ENCODE measurements at places on chromosomes 12 and 14.

DNA sequence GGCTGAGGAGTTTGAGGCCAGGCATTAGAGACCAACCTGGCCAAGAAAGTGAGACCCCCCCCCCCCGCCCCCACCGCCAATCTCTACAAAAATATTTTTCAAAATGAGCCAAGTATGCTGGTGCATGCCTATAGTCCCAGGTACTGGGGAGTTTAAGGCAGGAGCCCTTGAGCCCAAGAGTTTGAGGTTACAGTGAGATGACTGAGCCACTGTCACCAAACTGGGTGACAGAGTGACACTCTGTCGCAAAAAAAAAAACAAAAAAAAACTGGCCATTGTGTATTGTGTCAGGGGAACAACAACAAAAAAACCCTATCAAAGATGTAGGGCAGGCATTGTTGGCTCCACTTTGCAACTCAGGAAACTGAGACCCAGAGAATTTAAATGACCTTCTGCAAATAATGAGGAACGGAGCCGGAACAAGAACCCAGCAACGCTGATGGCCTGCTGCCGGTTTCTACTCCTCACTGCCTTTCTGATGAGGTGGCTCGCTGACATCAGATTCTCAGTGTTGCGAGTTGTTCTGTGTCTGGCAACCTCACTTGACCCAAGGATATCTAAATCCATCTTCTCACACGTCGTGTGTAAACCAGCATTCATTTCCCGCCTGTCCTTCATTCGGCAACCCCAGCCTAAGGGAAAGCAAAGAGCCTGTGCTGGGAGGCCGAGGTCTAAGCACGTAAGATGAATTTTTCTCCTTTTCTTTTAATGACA, 195.2 kb upstream of the CRY1 start:
- H3K4me3 ChIP-seq = no peak overlapping the region
- H3K27ac ChIP-seq = no peak overlapping the region
- H3K36me3 ChIP-seq = no peaks in the 10 kb centered on the region
- peaks cover 11% of the 10 kb centered on the region for H3K4me1 ChIP-seq
- no peaks in the 10 kb centered on the region for H3K27me3 ChIP-seq

DNA sequence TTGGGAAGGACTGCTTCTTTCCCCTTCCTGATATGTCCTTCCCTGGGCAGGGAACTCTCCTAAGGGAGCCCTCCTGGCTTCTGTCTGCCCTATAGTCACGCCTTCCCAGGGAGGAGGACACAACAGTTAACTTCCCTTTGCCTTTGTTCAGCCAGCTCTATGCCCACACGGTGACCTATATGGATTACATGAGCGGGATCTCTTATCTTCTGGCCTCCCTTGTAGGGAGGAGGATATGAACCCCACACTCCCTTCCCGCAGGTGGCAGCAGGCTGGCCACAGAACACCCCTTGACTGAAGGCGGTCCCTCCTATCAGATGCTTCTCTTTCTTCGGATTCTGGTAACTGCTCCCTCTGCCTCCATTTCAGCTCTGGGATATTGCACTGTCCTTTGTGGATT, 135.6 kb upstream of the MAX start:
- no peaks in the 10 kb centered on the region for H3K36me3 ChIP-seq
- peak overlapping the region; percentile 71 for H3K27ac ChIP-seq
- H3K4me1 ChIP-seq = peaks cover 13% of the 10 kb centered on the region
- H3K27me3 ChIP-seq = no peaks in the 10 kb centered on the region
- no peak overlapping the region for H3K4me3 ChIP-seq

DNA sequence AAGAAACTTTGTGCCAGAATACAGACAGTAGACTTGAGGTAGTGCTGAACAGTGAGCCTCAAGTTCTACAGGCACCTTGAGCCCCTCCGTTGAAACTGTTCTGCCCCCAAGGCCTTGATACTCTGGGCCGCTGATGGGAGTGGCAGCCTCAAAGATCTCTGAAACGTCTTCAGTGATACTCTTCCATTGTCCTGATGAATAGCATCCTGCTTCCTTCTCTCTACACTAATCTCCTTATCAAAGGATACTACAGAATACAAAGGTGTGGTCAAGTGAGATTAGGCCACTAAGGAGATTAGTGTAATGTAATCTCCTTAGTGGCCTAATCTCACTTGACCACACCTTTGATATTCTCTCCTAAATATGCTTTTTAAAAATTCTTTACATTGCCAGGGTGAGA, 419.8 kb upstream of the SEL1L start:
- H3K4me3 ChIP-seq = no peak overlapping the region
- H3K4me1 ChIP-seq = no peaks in the 10 kb centered on the region
- no peak for DNase-seq

GRCh38 chr14:59576332-59577294, at the start of gene CCDC175:
Gene CCDC175 (minus strand): TSS chr14:59576812. CDS start chr14:59576775, 37 bp downstream.
- H3K4me3 ChIP-seq = peak within 1 kb of the TSS; percentile 85
- peak within 1 kb of the TSS; percentile 54 for H3K27ac ChIP-seq
- peaks cover 20% of the 10 kb centered on the region for H3K27me3 ChIP-seq
- peaks cover 8% of the 10 kb centered on the region for H3K4me1 ChIP-seq
- no peaks in the 10 kb centered on the region for H3K36me3 ChIP-seq

GRCh38 chr14:47191700-47192099, 483.7 kb downstream of the MDGA2 start:
- no peaks in the 10 kb centered on the region for H3K4me1 ChIP-seq
- no peaks in the 10 kb centered on the region for H3K27me3 ChIP-seq
- no peak for DNase-seq
- no peak overlapping the region for H3K4me3 ChIP-seq
- H3K27ac ChIP-seq = no peak overlapping the region

- no peak overlapping the region for H3K27ac ChIP-seq
- peaks cover 11% of the 10 kb centered on the region for H3K4me1 ChIP-seq
- no peaks in the 10 kb centered on the region for H3K36me3 ChIP-seq
- H3K4me3 ChIP-seq = no peak overlapping the region
- no peaks in the 10 kb centered on the region for H3K27me3 ChIP-seq
These were observed 35.7 kb downstream of the SSH1 start for GRCh38 chr12:108821407-108822397.

DNA sequence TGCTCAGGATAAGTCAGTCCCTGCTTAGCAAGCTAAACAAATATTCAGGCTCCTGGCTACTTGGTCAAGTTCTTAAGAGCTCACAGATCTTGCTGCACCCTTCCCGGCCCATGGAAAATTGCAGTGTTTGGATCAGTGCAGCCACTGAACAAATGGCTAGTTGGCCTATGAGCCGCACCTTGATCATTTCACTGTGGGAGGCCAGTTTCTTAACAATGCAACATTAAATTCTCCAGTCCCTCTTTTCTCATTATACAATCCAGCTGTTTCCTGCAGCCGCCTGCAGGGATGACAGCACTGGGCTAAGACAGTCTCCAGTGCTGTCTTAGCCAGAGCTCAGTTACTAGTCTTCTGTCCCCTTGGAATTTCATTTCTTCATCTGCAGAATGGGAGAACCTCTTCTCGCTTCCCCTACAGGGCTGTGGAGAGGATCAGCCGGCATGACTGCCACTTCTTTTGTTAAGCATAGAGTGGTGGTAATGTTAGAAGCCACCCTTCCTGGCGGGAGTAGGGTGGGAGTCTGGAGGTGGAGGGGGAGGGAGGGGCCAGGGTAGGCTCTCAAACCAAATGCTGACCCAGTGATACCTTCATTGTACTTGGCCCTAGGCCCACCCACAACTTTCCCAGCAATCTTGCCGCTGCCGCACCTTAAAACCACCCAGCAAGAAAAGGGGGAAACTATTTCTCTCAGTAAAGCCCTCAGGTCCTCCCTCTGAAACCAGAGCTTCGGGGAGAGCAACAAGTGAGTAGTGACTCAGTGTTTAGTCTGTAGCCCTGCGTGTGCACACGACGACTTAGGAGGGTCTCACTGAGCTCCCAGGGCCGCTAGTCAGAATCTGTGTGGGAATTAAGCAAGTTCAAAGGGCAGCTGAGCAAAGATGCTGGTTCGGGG, 145.7 kb downstream of the NUAK1 start:
- no peak overlapping the region for H3K27ac ChIP-seq
- no peak overlapping the region for H3K4me3 ChIP-seq
- no peaks in the 10 kb centered on the region for H3K4me1 ChIP-seq
- H3K36me3 ChIP-seq = no peaks in the 10 kb centered on the region
- no peak for DNase-seq

- no peak overlapping the region for H3K4me3 ChIP-seq
- H3K27ac ChIP-seq = no peak overlapping the region
- H3K4me1 ChIP-seq = no peaks in the 10 kb centered on the region
- H3K36me3 ChIP-seq = no peaks in the 10 kb centered on the region
These were observed 27.7 kb upstream of the TBX3 start for GRCh38 chr12:114711689-114712152.

GRCh38 chr12:107302649-107303341, 209.4 kb upstream of the CRY1 start:
- no peaks in the 10 kb centered on the region for H3K36me3 ChIP-seq
- no peak for DNase-seq
- peaks cover 7% of the 10 kb centered on the region for H3K27me3 ChIP-seq
- no peak overlapping the region for H3K4me3 ChIP-seq
- no peak overlapping the region for H3K27ac ChIP-seq

DNA sequence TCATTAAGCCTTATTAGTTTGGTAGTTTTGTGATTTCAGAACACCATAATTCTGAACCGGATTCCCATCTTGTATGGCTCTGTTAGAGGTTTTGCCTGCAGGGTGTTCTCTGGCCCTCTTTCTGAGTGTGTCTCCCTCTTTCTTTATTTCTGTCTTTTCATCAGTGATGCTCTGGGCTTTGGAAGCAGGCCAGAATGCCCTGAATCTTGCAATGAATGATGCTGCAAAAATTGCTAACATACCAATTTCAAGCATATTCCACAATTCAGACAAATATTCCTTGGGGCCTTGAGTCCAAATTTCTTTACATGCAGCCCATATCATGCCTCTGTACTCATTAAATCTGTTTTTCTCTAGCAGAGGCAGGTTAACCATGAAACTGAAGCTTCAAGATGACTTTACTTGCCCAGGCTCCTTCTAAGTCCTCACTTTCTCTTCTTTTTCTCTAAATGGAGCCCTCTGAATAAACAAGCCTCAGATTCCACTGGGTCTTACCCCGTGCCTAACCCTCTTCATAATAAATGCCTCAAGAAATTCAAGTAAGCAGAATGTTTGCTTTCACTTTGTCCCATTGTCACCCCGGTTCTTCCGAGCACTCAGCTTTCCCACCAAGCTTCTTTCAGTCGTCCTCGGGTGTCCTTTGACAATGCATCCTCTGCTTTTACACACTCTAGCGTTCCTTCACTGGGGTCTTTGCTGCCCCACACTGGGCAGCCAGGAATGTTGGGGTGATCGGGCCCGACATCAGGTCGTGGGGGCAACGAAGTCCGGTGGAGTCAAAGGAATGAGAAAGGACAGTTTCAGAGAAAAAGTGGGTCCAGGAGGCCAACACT, 78.8 kb upstream of the SLC38A4 start:
- no peak for DNase-seq
- H3K4me3 ChIP-seq = no peak overlapping the region
- H3K36me3 ChIP-seq = peaks cover 2% of the 10 kb centered on the region
- H3K27ac ChIP-seq = no peak overlapping the region
- peaks cover 27% of the 10 kb centered on the region for H3K27me3 ChIP-seq

DNA sequence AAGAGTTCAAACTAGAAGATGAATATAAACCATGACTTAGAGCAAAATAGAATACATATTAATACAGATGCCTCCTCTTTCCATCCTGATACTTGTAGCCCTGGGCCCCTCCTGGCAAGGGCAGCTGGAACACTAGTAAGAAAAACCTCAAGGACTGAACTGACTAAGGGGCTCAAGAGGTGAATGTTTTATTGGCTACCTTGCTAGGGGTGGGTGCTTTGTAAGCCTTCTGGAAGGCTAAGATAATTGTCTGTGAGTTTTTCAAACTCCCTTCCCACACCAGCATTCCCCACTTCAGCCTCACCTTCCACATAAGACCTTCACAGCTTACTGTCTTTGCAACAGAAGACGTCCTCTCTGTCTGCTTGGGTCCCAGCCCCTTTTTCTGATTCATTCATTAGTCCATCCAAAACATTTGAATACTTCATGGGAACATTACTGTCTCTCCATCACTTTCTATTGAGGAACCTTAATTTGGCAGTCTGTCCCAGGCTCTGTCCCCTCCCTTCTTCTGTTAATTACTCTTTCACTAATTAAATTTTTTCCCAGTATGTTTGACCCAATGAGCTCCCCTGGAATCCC, 1.1 kb upstream of the MARCHF9 start:
- peak overlapping the region; percentile 93 for H3K4me3 ChIP-seq
- peaks cover 53% of the 10 kb centered on the region for H3K4me1 ChIP-seq
- DNase-seq = no peak
- no peaks in the 10 kb centered on the region for H3K27me3 ChIP-seq

GRCh38 chr14:35539969-35540368, 6.0 kb downstream of the INSM2 start:
- no peak for DNase-seq
- peaks cover 16% of the 10 kb centered on the region for H3K27me3 ChIP-seq
- peaks cover 7% of the 10 kb centered on the region for H3K4me1 ChIP-seq
- no peak overlapping the region for H3K27ac ChIP-seq
- no peak overlapping the region for H3K4me3 ChIP-seq

GRCh38 chr14:50083467-50084337, 32.7 kb downstream of the VCPKMT start:
- H3K36me3 ChIP-seq = no peaks in the 10 kb centered on the region
- peak overlapping the region; percentile 100 for H3K27ac ChIP-seq
- H3K27me3 ChIP-seq = no peaks in the 10 kb centered on the region
- peak overlapping the region; percentile 88 for H3K4me3 ChIP-seq
- H3K4me1 ChIP-seq = peaks cover 55% of the 10 kb centered on the region
- DNase-seq = peak; percentile 61

DNA sequence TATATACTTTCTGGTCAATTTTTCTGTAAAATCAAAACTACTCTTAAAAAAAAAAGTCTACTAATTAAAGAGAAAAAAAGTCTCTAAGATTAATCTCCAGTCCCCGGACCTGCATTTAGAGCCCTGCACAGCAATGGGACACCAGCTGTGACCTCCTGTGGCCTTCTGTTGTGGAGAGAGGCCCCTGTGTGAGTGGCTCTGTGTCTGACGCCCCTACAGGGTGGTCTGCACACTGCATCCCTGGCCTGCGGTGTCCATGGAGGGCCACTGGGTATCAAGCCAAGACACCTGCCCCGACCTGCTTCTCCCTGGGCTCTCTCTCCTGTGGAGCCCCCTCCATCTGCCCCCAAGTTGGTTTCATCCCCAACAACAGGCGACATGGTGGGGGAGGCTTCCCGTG, 248.0 kb upstream of the DIO3 start:
- no peak overlapping the region for H3K4me3 ChIP-seq
- peaks cover 14% of the 10 kb centered on the region for H3K27me3 ChIP-seq
- H3K4me1 ChIP-seq = no peaks in the 10 kb centered on the region
- H3K36me3 ChIP-seq = no peaks in the 10 kb centered on the region
- DNase-seq = no peak

DNA sequence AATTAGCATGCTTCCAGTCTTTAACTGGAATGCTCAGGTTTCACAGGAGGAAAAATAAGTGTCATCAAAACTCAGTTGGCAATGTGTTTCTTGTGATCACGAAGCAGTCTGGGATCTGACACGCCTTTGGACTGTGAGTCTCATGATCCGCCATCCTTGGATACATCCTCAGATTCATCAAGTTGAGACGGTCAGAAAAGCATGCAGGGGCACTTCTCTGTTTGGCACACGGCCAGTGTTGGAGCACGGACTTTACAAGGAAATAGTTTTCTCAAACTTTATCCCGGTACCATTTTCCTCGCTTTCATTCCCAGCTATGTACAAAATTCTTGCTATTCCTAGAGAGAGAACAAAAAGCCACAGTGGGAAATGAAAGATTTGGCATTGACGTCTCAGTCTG, 88.4 kb upstream of the PARP11 start:
- H3K4me1 ChIP-seq = peaks cover 23% of the 10 kb centered on the region
- H3K27me3 ChIP-seq = no peaks in the 10 kb centered on the region
- H3K36me3 ChIP-seq = no peaks in the 10 kb centered on the region
- H3K27ac ChIP-seq = peak overlapping the region; percentile 97
- DNase-seq = no peak
- H3K4me3 ChIP-seq = no peak overlapping the region
